ENCODE measurements at places on chromosomes 11 and 22.

DNA sequence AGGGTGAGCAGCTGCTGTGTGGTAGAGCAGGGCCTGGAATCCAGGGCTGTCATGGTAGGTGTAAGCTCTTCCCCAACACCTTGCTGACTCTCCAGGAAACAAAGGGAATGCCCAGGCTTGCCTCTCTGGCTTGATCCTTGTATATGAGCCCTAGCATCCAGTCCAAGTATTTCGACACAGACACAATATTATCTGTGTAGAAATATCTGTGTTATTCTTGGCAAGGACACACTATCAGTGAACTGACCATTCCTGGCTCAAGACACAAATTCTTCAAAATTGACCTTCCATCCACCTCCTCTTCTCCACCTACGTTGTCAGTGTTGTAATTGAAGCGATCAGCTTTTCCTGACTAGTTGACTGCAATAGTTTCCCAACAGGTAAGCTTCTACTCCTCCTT is 312.0 kb upstream of the NARS2 start:
- DNase-seq, result no peak

DNA sequence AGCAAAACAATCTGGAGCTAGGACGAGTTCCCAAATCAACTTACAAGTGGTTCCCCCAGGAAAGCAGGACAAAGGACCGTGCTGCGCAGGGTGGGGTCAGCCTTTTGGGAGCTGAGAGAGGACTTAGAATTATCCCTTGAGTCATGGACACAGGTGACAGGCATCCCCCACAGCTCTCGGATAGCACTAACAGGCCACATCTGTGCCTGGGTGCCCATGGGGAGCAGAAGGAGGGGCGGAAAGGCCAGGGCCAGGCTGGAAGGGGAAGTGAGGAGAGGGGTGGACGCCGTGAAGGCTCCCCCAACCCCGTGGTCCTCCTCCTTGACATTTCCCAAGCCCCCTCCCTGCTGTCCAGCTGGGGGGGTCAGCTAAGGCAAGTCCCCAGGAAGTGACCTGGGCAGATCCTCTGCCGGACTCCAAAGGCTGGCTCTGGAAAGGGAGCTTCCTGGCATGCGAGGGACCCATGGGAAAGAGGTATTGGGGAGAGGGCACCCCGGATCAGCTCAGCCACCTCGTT is 31.6 kb upstream of the A4GALT start:
- no peak for DNase-seq

- DNase-seq, result no peak
These were observed 1.3 kb upstream of the FLRT1 start for GRCh38 chr11:64034411-64034811.

- DNase-seq, result no peak
These were observed 15.3 kb downstream of the POU2AF2 start for GRCh38 chr11:111260811-111261210.

DNA sequence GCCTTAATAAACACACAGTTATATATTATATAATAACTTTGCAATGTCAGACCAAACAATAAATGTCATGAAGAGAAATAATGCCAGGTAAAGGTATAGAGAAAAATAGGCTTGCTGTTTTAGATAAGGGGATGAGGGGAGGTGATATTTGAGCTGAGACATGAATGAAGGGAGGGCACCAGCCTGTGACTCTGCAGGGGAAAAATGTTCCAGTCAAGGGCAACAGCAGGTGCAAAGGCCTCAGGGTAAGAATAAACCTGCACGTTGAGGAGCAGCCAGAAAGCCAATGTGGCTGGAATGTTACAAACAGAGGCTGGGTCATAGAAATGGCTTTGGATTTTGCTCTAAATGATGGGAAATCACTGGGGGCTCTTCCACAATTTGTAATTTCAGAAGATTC is 519.6 kb downstream of the SOX6 start:
- no peak for DNase-seq

GRCh38 chr22:30864441-30865420 is 103.8 kb downstream of the MORC2 start:
- DNase-seq, result no peak

DNA sequence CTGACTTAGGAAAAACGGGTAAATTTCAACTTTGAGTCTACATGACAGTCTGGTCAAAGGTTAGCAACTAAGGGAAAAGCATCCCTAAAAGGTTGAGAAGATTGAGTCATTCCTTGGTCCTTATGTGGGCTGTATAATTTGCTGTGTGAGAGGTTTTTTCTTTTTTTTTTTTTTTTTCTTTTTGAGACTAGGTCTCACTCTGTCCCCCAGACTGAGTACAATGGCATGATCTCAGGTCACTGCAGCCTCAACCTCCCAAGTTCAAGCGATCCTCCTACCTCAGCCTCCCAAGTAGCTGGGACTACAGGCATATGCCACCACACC is 101.4 kb downstream of the MRTFA start:
- no peak for DNase-seq

- no peak for DNase-seq
These were observed 14.5 kb upstream of the PARVA start for GRCh38 chr11:12362857-12363256.

GRCh38 chr11:76251226-76251575 is 44.9 kb upstream of the WNT11 start:
- no peak for DNase-seq

GRCh38 chr11:14892036-14892556 is at the start of gene CYP2R1:
Gene CYP2R1, minus strand, starts transcription at chr11:14892231. Its CDS starts 26 bp downstream, at chr11:14892205.
- peak; percentile 78 for DNase-seq

- DNase-seq, result no peak
These were observed 262.9 kb upstream of the DDI1 start for GRCh38 chr11:103773537-103773936.

DNA sequence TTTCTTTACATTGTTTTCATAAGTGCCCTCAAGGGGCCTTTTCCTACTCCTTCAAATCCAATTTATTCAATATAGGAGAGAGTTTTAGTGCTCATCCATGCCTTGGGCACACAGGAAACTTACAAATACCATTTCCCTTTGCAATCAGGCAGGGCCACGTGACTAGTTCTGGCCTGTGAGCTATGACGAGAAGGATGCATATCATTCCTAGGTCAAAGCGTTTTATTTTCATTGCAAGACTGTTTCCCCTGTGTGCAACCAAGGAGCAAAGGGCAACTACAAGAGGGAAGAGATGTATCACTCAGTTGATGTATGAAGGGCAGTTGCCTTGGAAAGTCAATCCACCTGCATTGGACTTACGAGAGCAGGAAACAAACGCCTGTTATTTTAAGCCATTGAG is 1.9 kb upstream of the TRAF6 start:
- DNase-seq, result no peak

- DNase-seq, result no peak
These were observed 797 bp downstream of the THY1 start for GRCh38 chr11:119421941-119422808.

- peak; percentile 54 for DNase-seq
These were observed 41.0 kb upstream of the CD5 start for GRCh38 chr11:61061081-61061826.

- DNase-seq, result no peak
These were observed 143.1 kb upstream of the RASSF10 start for GRCh38 chr11:12865863-12866595.
